ENCODE measurements at places on chromosomes 7 and 10. TPM values are rescaled to one million over a fixed set of nuclear protein-coding genes. Genes with fewer than 3 reads are reported as not detected.

GRCh38 chr7:48868916-48869315 lies 55.4 kb upstream of the CDC14C start:
- DNase-seq: no peak
- no peak overlapping the region for H3K4me3 ChIP-seq
- no peaks in the 10 kb centered on the region for H3K27me3 ChIP-seq
- H3K4me1 ChIP-seq: no peaks in the 10 kb centered on the region
- no peak overlapping the region for H3K27ac ChIP-seq

- H3K4me1 ChIP-seq: peaks cover 33% of the 10 kb centered on the region
- H3K27ac ChIP-seq: peak overlapping the region; percentile 79
- no peak overlapping the region for H3K4me3 ChIP-seq
Measured at GRCh38 chr7:2971914-2972834, 71.5 kb downstream of the CARD11 start.

DNA sequence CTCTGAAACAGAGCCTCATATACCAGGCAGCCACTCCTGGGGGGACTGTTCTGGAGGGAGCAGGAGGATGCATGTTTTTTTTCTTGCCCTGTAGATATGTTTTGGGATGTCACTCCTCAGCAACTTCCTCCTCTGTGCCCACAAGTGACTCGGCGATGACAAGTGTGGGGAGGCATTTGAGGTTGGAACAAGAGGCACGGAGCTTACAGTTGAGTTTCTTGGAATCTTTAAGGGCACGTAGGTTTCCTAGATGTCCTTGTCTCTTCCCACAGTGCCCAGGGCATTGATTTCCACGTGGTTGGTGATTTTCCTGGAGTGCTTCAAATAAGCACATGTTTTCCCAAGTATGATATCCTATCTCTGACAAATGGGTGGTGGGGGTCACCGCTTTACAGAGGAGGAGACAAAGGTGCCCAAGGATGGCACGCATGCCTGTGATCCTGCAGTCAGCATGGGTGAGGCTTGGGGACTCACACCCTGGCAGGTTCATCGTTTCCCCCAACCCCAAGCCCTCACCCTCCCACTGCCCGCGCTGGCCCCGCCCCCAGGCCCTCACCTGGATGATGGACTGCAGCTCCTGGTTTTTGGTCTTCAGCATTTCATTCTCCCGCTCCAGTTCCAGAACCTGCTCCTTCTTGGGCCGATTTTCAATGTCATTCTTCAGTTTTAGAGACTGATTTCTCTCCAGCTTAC lies 95.2 kb upstream of the GNA12 start:
- no peaks in the 10 kb centered on the region for H3K27me3 ChIP-seq
- H3K4me3 ChIP-seq: no peak overlapping the region
- peaks cover 13% of the 10 kb centered on the region for H3K4me1 ChIP-seq
- peaks cover 50% of the 10 kb centered on the region for H3K36me3 ChIP-seq

MCM10 gene
- 69.0 TPM for total RNA-seq

DNA sequence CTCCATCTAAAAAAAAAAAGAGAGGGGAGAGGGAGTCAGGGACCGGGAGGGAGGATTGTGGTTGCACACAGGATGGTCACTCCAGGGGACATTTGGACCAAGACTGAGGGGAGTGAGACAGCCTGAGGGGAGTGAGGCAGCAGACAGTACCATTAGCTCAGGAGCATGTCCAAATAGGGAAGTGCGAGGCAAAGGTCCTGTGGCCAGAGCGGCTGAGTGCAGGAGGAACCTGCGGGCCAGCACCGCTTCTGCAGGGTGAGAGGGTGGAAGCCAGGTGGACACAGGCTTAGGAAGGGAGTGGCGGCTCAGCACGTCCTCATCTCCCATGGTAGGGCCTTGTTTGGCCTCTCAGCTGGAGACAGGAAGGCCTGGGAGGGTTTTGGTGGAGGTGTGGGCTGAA lies 48.9 kb upstream of the PFKFB3 start:
- H3K27ac ChIP-seq: no peak overlapping the region
- no peak overlapping the region for H3K4me3 ChIP-seq
- DNase-seq: no peak
- peaks cover 19% of the 10 kb centered on the region for H3K36me3 ChIP-seq
- H3K27me3 ChIP-seq: no peaks in the 10 kb centered on the region
- H3K4me1 ChIP-seq: peaks cover 30% of the 10 kb centered on the region

- H3K4me3 ChIP-seq: peak overlapping the region; percentile 96
- peaks cover 65% of the 10 kb centered on the region for H3K36me3 ChIP-seq
- peaks cover 54% of the 10 kb centered on the region for H3K4me1 ChIP-seq
- DNase-seq: no peak
Measured at GRCh38 chr7:44881066-44881600, 4.2 kb downstream of the PURB start.

MRLN gene
- total RNA-seq: not detected

HK1 gene
- total RNA-seq: 325 TPM

GRCh38 chr7:159027056-159027788 lies 117.4 kb downstream of the VIPR2 start:
- no peaks in the 10 kb centered on the region for H3K36me3 ChIP-seq
- DNase-seq: no peak
- no peak overlapping the region for H3K4me3 ChIP-seq
- H3K27me3 ChIP-seq: peaks cover 43% of the 10 kb centered on the region

DNA sequence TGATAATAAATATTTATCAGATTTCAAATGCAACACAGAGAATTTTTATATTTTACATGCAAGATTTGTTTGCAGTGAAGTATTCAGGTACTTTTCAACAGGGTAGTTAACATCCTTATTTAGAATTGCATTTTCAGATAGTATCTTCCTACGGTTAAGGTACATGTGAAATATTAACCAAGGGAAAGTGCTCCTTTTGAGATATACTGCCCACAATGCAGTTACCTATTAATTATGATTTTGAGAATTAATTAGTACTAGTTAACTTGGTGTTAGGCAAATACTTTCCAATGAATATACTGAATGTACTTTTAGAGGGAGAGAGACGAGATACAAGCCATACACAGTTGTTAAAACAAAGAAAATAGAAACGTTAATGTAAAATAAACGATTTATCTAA lies 206.2 kb upstream of the YAE1 start:
- H3K36me3 ChIP-seq: no peaks in the 10 kb centered on the region
- peaks cover 4% of the 10 kb centered on the region for H3K4me1 ChIP-seq
- H3K27me3 ChIP-seq: peaks cover 9% of the 10 kb centered on the region
- DNase-seq: no peak

DNA sequence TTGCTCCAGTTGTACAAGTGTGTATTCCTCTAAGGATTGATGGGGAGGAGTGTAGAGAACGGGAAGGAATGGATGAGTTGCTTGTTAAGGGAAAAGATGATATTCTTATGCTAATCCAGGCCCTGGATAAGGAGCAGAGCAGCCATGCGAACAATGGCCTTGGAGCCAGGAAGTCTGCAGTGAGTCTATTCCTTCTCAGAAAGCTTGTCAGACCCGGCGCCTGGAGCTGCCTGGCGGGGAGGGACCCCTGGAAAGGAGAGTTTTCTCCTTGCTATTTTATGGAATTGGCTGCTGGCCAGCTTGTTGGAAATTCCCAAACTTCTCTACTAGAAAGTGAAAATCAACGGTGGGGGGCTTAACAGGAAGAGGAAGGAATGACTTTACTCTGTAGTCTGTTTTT lies 89.1 kb downstream of the MMRN2 start:
- H3K4me3 ChIP-seq: no peak overlapping the region
- DNase-seq: no peak
- H3K4me1 ChIP-seq: no peaks in the 10 kb centered on the region
- no peaks in the 10 kb centered on the region for H3K27me3 ChIP-seq
- no peak overlapping the region for H3K27ac ChIP-seq

DNA sequence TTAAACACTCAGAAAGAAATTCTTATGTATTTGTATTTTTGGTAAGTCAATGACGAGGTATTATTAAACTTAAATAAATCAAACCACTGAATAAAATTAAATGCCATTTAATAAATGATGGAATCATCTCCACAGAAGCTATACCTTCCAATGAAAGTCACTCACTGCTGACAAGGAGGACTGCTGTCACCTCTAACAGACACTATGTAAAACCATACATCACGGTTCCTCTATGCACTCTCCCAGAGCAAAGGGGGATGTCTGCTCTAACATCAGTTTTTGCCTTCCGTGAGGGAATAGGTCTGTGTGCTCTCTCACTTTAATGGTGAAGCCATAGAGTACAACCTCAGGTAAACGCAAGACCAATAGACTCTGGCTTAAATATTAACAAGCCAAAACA lies 99.7 kb upstream of the DDC start:
- no peak overlapping the region for H3K4me3 ChIP-seq
- H3K27ac ChIP-seq: peak overlapping the region; percentile 53
- no peak for DNase-seq

KLF14 gene
- total RNA-seq: not detected

DNA sequence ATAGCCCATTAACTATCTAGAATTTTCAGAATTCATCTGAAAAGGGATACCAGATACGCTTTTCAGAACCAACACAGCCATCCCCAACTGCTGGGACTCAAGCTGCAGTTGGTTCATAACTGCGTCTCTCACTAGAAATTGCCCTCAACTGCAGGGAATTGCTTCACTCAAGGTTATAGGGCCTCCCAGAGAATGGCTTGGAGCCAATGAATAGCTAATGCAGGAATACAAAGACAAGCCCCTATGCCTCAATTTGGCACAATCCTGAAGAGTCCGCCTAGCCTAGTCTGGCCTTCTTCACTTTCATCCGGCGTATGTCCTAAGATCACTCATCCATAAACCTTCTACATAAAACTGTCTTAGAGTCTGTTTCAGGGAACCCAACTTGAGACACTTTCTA lies 164.0 kb downstream of the SKAP2 start:
- H3K36me3 ChIP-seq: no peaks in the 10 kb centered on the region
- H3K27me3 ChIP-seq: peaks cover 11% of the 10 kb centered on the region
- H3K4me3 ChIP-seq: no peak overlapping the region

HPSE2 gene
- total RNA-seq: not detected

DNA sequence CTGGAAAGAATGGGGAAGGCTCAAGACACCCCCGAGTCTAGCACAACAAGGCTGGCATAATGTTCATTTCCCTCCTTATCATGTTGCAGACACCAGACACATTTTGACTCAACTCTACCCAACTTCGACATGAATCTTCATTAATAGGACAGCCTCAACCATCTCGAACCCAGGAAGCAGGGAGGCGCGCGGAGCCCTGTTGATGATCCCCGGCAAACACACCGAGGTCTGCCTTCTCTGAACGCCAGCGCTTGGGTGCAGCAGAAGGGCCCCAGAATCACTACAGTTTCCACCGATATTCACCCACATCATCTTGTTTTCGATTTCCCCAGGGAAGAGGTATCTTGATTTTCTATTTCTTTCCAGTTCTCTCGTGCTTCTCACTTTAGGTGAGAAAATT lies 563.6 kb downstream of the TCERG1L start:
- no peak overlapping the region for H3K4me3 ChIP-seq
- DNase-seq: no peak
- H3K36me3 ChIP-seq: no peaks in the 10 kb centered on the region
- H3K27me3 ChIP-seq: no peaks in the 10 kb centered on the region
- no peaks in the 10 kb centered on the region for H3K4me1 ChIP-seq

GRCh38 chr7:95141755-95142154 lies 182.6 kb downstream of the PON1 start:
- no peak overlapping the region for H3K4me3 ChIP-seq
- DNase-seq: no peak
- no peaks in the 10 kb centered on the region for H3K27me3 ChIP-seq
- no peak overlapping the region for H3K27ac ChIP-seq
- no peaks in the 10 kb centered on the region for H3K4me1 ChIP-seq

- H3K27me3 ChIP-seq: peaks cover 2% of the 10 kb centered on the region
- no peaks in the 10 kb centered on the region for H3K36me3 ChIP-seq
- peak; percentile 66 for DNase-seq
- no peak overlapping the region for H3K4me3 ChIP-seq
Measured at GRCh38 chr10:77405771-77406241, 231.8 kb downstream of the KCNMA1 start.

- no peak overlapping the region for H3K27ac ChIP-seq
- peak; percentile 62 for DNase-seq
- no peaks in the 10 kb centered on the region for H3K36me3 ChIP-seq
- H3K4me3 ChIP-seq: peak overlapping the region; percentile 92
- H3K4me1 ChIP-seq: peaks cover 41% of the 10 kb centered on the region
Measured at GRCh38 chr7:130071701-130072622, 1.6 kb downstream of the KLHDC10 start.

DNA sequence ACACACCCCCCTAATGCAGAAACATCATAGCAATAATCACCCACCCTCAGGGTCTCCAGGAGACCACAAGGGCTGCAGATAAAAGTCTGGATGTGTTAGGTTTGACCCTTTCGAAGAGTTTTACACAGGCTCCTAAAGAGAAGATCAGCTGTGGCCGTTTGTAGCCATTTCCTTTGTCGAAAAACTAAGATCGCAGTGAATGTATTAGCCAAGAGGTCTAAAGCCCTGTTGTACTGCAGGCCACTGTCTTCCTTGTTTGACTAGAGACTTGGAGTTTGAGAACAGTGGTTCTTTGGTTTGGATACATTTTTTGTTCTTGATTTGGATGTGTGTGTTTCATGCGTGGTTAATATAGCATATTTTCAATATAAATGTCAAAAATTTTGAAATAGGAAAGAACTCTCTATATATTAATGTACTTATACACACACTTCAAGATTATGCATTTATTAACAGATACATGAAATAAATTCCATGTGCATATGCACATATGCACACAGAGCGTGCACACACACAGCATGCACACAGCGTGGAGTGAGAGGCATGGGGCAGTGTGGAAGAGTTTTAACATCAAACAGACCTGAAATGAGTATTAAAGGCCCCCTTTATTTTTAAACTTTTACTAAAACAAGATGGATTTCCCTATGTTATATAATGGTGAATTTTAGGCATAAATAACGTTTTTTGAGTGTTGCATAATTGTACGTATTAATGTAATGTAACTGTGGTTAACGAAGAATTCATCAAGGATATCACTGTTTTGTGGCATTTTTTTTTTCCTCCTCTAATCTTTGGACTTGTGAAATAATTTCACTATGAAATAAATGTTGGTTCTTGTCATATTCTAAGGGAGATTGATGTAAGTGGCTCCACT lies 2.2 kb downstream of the IKZF1 start:
- no peaks in the 10 kb centered on the region for H3K27me3 ChIP-seq
- H3K4me1 ChIP-seq: peaks cover 15% of the 10 kb centered on the region
- peak overlapping the region; percentile 94 for H3K4me3 ChIP-seq
- no peak for DNase-seq

- H3K36me3 ChIP-seq: no peaks in the 10 kb centered on the region
- no peaks in the 10 kb centered on the region for H3K27me3 ChIP-seq
- no peak overlapping the region for H3K27ac ChIP-seq
- no peak overlapping the region for H3K4me3 ChIP-seq
- DNase-seq: no peak
- H3K4me1 ChIP-seq: no peaks in the 10 kb centered on the region
Measured at GRCh38 chr10:82213784-82214183, 338.8 kb downstream of the NRG3 start.

- no peak overlapping the region for H3K27ac ChIP-seq
- H3K27me3 ChIP-seq: no peaks in the 10 kb centered on the region
- no peak overlapping the region for H3K4me3 ChIP-seq
- peaks cover 10% of the 10 kb centered on the region for H3K4me1 ChIP-seq
- DNase-seq: no peak
Measured at GRCh38 chr7:134932707-134933370, 53.5 kb upstream of the AGBL3 start.

DNA sequence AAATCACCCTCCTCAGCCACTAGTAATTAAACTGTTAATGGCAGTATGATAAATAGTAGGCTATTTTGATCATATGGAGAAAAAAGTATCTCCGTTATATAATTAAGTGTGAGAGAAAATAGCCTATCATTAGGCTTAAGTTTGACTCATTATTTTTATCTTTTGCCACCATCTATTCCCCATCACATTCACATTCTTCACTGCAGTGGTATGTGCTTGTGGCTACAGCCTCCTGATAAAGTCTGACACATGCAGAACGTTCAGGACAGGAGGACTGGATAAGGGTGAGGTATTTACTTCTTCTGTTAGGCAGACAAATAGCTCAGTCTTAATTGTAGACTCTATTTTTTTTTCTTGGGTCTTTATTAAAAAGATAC lies 5.8 kb downstream of the NEBL start:
- no peak overlapping the region for H3K27ac ChIP-seq
- no peaks in the 10 kb centered on the region for H3K36me3 ChIP-seq
- peaks cover 2% of the 10 kb centered on the region for H3K27me3 ChIP-seq
- H3K4me1 ChIP-seq: no peaks in the 10 kb centered on the region
- no peak for DNase-seq
